ENCODE measurements at places on chromosomes 3 and 15. TPM values are rescaled to one million over a fixed set of nuclear protein-coding genes. Genes with fewer than 3 reads are reported as not detected.

FSIP1 gene
- 0.38 TPM for total RNA-seq

WDR49 gene
- total RNA-seq = 0.97 TPM

GRCh38 chr3:61828880-61829721, 267.7 kb downstream of the PTPRG start:
- no peak for DNase-seq

TTC14 gene
- 57.6 TPM for total RNA-seq

SLC24A5 gene
- total RNA-seq = not detected

DNA sequence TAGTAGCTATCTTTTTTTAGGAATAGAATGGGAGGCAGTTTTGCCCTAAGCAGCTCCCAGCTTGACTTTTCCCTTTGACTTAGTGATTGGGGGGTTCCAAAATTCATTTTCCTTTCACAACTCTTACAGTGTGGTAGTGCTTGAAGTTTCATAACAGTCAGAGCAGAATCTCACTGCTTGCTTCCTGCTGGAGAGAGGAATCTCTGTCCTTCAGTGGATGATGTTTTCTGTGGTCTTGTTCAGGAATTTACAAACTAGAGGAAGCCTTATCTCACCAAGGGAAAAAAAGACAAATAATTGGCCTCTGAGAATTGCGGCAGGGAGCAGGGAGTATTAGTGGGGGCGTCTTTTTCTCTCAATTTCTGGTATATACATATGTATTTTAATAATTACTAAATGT, 326.6 kb upstream of the C2CD4B start:
- no peak for DNase-seq

DNA sequence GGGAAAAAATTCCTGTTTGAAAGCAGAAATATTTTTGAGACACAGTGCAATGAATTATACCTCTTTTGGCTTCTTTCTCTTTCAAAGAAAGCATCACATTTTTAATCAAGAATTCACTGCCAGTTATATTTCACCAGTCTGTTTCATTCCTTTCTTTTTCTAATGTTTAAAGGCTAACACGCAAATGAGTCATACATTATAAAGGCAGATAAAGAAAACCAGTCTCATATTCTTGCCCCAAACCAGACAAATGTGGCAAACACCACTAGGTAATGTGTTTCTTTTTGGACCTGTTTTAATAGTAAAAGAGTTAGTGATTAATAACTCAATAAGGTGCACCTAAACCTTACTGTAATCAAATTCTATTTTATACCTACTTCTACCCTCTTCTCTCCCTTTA, 83.8 kb downstream of the PLOD2 start:
- DNase-seq = no peak

DNA sequence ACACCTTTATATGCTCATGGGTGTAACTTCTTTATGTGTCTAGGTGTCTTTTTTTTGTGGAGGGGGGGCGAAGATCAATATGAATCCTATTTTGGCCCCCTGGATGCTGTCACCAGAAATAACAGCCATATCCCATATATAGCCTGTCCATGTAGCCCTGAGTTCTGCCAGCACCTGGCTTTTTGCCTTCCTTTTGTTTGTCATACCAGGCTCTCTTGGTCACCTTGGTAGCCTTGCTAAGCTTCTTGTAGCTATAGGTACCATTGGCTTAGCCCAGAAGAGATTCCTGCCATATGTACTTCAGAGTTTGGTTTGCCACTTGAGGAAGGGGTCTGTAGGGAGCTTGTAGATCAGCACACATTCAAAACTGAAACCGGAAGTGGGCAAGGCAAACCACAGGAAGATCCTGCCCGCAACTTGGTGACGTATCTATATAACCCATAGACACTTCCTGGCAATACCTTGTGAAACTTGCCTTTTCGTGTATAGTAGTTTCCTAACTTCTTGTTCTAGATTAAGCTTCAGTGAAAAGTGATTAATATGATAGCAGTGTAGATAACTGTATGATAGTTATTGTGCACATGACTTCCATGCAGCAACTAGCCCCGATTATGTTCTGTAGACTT, 11.9 kb downstream of the RASA2 start:
- DNase-seq = no peak

C15orf61 gene
- 6.6 TPM for total RNA-seq

GRCh38 chr3:37456270-37456708, 281.9 kb upstream of the LRRFIP2 start:
- DNase-seq = no peak

GRCh38 chr15:33157371-33158037, 37.0 kb downstream of the FMN1 start:
- DNase-seq = no peak

DNA sequence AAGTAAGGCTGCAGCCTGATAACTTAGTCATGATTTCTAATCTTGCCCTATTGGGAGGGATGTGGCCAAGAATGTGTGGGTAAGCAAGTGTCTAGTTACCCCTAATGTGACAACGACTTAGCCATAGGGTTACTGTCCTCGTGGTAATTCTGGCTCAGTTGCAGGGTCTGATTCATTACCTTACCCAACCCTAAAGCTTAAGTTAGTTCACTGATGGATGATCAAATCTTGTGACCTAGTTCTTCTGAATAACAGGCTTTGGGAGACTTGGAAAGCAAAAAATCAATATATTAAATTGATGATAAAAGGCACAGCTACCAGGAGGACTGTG, 1.6 kb upstream of the INTS14 start:
- no peak for DNase-seq

- DNase-seq = no peak
Measured at GRCh38 chr15:33284336-33284735, 26.4 kb upstream of the RYR3 start.

DNA sequence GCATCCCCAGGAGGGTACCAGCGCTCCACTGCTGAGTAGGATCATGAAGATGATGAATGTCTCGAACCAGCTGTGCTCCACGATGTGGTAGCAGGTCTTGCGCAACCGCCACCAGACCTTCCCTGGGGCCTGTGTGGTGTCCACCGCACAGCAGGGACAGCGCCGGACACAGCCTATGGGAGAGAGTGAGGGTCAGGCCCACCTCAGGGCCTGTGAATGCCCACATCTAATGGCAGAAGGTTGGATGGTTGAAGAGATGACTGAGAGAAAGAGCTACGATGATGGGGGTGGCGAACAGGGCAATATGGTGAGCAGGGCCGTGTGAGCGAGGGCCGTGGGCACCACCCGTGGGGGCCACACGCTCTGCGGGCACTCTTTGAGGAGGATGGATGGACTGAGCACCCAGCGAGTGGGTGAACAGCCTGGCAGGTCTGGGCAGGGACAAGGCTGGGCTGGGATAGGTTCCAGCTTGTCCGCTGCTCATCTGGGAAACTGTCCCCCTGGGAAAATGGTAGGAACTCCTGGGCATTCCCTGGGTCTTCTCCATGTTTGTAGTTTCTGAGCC, 74.1 kb downstream of the SCN5A start:
- no peak for DNase-seq

- DNase-seq = no peak
Measured at GRCh38 chr3:42122261-42123011, 31.3 kb downstream of the TRAK1 start.

- no peak for DNase-seq
Measured at GRCh38 chr3:150433347-150433746, 25.2 kb downstream of the TSC22D2 start.

IL5RA gene
- not detected for total RNA-seq

GRCh38 chr3:30728143-30728542, 121.7 kb downstream of the TGFBR2 start:
- no peak for DNase-seq

PLSCR5 gene
- not detected for total RNA-seq

DNA sequence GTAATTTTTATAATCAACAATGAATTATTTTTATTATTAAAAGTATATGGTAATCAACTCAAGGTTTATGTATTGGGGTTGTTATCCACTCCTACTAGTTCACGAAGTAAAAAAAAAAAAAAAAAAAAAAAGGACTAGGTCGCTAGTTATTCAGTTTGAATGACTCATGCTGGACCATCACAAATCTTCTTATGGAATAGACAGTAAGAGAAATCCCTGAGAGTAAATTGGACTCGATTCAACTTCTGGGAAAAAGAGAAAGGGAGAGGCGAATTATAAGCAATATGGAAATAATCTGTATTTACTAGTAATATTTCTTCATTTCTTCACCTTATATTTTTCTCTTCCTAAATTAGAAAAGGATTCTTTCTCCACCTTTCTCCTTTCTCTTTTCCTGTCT, 2.0 kb downstream of the MYEF2 start:
- no peak for DNase-seq

SLC22A14 gene
- not detected for total RNA-seq

SKOR1 gene
- 1.2 TPM for total RNA-seq

DNA sequence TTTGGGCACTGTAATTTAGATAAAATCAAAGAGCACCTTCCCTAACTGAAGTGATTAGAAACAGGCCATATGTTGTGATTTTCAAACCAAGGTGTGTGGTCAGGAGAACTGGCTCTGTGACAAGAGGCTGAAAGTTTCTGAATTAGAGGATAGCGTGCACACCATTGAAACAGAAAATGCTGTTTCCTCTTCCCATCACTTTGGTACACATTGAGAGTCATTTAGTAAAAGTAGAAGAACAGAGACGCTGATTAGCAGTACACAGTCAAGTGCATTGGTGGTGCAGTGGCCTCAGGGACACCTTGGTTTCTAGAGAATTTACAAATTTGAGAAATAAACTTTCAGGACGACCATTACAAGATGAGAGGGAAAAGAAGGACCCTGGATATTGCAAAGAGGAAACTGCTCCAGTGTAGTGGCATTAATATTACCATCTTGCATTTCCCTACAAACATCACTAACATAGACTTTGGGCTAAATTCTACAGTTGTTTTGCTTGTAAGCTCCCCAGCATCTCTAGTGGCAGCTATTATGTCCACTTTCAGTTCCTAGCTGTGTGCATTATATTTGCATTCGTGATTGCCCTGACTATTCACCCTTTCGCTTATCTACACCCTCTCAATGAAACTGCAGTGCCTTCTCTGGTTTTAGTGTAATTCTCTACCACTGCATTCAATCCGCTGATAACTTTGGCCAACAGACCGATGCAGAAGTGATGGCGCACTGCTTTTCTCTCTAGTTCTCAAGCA, 728.1 kb upstream of the GRM7 start:
- DNase-seq = no peak

FGF12 gene
- 0.30 TPM for total RNA-seq

DNA sequence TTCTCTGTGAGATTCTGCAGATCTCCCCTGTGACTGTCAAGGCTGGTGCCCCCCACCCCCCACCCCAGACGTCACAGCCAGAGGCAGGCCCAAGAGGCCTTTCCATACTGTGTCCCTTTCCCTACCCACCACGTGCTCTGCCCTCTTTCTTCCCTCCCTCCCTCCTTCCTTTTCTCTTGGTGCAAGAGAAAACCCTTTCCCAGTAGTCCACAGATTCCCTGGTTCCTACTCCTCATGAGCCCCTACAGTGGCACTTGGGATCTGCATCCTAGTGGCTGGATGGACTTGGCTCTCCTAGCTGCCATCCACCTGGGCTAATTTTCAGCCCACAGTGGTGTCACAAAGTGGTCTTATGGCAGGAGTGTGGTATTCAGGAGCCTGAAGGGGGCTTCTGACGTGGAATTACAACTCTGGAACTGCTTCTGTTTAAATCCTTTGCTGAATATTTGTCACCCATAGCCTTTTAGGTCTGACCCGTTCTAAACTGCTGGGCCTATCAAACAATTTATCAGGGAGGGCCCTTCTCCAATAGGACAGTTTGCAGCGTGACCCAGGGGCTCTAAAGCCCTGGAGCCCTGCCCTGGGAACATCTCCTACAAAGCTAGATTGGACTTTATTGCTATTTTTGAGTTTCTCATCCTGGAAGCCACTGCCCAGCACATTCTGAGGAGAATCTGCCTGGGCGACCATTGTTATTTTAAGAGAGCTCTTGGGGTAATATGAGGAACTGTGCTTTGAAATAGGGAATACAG, 35.3 kb downstream of the KLF13 start:
- DNase-seq = no peak

KNL1 gene
- 1.4 TPM for total RNA-seq

TMEM40 gene
- total RNA-seq = not detected

DNA sequence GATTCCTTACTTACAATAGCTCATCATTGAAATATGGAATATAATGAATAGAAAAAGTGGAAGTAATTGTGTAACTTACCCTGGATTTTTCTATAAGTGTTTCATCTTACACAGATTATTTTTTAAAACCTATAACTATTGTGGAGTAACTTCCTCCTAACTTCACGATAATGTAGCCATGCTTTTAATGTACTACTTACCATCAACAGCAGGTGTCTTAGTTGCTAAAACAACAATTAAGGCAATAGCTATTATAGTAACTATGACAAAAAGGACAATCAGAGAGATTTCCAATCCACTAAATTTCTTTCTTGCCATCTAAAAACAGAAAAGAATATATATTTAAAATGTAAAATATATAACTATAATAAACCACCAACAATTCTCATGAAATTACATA, 2.6 kb downstream of the SI start:
- DNase-seq = no peak

- DNase-seq = no peak
Measured at GRCh38 chr3:134407239-134407625, 33.0 kb upstream of the AMOTL2 start.

SCN11A gene
- 0.34 TPM for total RNA-seq

DNA sequence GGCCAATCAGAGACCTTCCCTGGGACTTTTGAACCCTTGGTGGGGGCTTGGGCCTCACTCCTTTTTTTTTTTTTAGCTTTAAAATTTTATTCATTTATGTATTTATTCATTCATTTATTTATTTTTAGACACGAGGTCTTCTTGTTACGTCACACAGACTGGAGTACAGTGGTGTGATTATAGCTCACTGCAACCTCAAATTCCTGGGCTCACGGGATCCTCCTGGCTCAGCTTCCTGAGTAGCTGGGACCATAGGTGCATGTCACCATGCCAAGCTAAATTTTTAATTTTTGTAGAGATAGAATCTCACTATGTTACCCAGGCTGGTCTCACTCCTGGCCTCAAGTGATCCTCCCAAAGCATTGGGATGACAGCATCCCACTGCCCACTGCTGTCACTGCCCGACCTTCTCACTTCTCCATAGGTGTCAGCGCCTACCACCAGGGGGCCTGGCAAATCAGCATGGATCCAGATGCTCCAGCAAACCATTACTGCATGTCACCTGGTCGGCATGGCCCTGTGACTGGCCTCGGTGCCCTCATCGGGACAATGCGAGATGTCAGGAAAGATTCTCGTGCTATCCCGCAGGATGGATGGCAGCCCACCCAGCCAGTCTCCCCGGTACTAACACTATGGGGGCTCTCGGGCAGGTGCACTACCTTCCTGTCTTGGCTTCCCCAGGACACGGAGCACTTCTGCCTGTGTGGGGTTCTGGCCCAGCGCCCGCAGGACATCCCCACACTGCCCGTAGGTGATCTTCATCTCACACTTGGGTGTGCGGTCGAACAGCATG, 3.0 kb downstream of the MYL3 start:
- DNase-seq = peak; percentile 37

- DNase-seq = no peak
Measured at GRCh38 chr3:126956866-126957650, 25.9 kb upstream of the PLXNA1 start.

DNA sequence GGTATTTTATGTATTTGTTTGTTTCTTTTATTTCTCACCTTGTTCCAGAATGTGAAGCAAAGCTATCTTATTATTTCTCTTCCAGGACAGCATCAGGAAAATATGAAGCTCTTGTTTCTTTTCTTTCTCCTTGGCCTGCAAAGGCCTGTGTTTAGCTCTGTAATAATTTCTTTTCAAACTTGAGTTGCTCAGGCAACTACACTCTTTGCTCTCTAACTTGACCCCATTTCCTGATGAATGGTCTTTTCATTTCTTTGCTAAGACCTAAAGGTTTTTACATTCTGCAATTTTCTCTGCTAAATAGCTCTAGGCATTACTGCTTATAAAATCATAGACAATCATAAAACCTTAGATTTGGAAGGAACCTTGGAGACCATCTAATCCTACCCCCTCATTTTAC, 26.2 kb upstream of the ZNF770 start:
- DNase-seq = no peak

SERPINI2 gene
- not detected for total RNA-seq

GRCh38 chr3:24640330-24640877, 145.8 kb upstream of the THRB start:
- DNase-seq = no peak
